ENCODE measurements at places on chromosomes 3 and 15.

DNA sequence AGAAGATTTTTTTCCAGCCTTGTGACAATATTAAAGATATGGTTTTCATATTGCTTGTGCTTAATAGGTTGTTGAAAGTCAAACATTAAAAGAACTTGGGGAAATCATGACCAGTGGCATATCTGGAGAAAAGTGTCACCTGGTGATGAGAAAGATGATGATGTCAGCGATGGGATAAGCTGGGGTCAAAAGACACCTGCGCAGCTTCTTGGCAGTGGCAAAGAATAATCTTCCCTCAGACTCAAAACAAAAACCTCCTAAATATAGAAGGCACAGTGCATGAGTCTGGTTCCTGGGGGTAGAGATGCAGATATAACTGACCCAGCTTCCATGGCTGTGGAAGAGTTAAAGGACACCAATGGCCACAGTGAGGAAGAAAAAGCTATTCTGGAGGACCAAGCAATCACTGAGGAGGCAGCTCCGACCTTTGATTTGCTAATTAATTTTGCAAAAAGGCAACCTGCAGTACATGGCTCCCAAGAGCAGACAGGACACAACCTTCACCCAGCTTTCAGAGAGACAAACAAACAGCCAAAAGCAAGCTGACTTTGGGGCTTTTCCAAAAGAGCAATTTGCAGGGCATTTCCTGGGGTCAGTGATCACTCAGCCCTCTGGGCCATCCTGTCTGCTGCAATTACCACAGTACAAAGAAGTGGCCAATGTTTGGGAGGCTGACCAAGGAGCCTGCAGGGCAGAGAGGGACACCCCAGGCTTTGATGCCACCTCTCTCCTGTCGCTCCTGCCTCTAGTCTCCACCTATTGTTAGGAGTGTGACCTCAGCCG, 17.6 kb upstream of the SEMA5B start:
- no peak for DNase-seq

DNA sequence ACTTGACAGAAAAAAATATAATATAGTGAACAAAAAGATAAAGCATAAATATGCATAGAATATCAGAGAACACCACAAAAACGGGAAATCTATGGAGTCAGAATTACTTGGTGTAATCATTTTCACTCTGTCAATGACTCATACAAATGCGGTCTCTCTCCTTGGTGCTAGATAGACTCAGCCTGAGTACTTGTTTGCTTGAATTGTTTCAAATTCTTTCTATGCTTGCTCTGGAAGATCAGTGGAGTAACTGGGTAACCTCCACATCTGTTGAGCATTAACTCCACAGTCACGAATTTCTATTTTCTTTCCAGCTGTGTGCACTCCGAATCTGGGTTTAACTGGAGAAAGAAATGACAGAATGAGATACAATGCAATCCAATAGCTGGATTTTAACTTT, 760.4 kb downstream of the ZPLD1 start:
- DNase-seq, result no peak

DNA sequence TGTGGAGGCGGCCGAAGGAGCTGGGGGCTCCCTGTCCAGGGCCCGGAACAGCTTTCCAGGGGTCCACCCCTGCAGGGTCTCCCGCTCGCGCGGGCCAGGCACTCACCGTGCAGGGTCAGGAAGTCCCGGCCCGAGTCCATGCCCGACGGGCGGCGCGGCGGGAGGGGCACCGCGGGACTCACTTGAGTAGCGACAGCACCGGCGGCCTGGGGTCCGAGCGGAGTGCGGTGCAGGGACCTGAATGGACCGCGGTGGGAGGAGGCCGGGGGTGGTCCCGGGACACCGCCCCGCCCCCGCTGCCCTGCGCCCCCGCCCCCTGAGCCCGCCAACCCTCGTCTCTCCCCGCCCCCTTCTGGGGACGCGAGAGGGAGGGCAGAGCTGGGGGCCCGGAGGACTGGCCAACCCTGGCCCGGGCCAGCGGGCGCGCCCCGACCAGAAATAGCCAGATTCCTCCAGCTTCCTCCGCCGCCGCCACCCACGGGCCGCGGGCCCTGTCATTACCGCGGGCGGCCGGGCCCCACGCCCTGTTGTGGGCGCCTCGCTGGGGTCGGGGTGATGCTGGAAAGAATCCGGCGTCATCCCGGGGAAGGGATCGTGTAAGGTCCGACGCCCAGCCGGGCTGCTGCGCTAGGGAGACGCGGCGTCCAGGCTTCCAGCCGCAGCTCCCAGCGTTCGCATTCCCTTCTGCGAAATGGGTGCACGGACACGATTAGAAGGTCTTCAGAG, at the start of gene PLCD1:
PLCD1 (minus strand) TSS at position 243 of the 726 bp plus-strand sequence; CDS start at position 140, 103 bp downstream.
- DNase-seq, result no peak

- no peak for DNase-seq
These were observed 353.0 kb upstream of the RORA start for GRCh38 chr15:61582092-61582491.

Data from NCI-H187 treated with DMSO at 0.1 percent for 48 hours (cell line).